ENCODE measurements at places on chromosomes 1 and 21. TPM values are rescaled to one million over a fixed set of nuclear protein-coding genes. Genes with fewer than 3 reads are reported as not detected.
A peak's percentile ranks its signal among the peaks of the same experiment; 100 is the strongest.

The C4BPA gene
- total RNA-seq: not detected

GRCh38 chr21:28826021-28826420 is 166.7 kb downstream of the LTN1 start:
- no peak for DNase-seq

- peak; percentile 33 for DNase-seq
Measured at GRCh38 chr1:164673584-164674214, 114.7 kb downstream of the PBX1 start.

GRCh38 chr1:29317916-29318530 is 81.7 kb downstream of the PTPRU start:
- DNase-seq: no peak

DNA sequence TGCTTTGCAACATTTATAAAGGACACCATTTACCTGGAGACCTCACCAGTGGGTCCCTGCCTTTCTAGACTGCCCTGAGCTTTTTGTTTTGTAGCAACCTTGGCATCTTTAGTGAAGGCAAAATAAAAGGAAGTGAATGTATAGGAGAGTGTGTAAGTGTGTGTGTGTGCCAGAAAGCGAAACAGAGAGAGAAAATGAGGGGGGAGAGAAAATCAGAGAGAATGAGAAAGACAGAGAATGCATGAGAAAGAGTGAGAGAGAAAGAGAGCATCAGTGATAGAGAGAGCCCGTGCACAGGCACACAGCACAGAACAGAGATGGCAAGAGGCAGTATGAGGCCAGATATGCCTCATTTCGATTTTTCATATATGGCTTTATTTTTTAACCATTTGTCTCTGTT is 57.5 kb downstream of the HSD3B1 start:
- no peak for DNase-seq

DNA sequence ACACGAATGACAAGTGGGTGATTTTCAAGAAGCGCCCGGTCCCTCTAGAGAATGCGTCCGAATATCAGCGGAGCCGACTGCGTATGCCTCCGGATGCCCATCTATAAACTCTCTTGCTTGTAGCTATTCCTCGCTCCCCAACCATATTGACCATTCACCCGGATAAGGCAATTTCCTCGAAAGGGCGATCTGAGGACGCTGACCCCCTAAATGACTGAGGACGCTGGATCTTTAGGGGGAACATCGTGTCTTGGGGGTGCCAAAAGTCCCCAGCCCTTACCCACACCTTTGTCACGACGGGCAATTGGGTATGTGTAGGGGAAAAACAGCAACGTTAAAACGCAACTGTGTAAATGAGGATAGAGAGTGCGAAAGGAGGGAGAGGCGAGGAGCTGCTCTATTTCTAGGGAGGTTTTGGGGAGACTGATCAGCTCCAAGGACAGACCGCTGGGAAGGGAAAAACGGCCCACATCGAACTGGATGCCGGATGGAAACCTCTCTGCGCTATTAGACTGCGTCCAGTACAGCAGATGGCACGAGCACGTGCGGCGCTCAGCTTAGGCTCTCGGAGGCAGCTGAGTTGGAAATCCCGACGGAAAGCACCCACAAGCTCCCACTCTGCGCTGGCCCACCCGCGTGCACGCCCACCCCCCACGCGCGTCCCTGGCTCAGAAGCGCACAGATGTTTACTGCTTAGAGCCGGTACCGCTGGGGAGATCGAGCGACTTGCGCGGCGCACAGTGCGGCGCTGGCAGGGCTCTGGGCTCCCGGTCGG is 2.9 kb upstream of the PRRX1 start:
- DNase-seq: no peak

GRCh38 chr1:16017461-16018303 is at the start of gene HSPB7:
HSPB7 (minus strand) TSS chr1:16018043; CDS start chr1:16017963, 80 bp downstream.
- no peak for DNase-seq

DNA sequence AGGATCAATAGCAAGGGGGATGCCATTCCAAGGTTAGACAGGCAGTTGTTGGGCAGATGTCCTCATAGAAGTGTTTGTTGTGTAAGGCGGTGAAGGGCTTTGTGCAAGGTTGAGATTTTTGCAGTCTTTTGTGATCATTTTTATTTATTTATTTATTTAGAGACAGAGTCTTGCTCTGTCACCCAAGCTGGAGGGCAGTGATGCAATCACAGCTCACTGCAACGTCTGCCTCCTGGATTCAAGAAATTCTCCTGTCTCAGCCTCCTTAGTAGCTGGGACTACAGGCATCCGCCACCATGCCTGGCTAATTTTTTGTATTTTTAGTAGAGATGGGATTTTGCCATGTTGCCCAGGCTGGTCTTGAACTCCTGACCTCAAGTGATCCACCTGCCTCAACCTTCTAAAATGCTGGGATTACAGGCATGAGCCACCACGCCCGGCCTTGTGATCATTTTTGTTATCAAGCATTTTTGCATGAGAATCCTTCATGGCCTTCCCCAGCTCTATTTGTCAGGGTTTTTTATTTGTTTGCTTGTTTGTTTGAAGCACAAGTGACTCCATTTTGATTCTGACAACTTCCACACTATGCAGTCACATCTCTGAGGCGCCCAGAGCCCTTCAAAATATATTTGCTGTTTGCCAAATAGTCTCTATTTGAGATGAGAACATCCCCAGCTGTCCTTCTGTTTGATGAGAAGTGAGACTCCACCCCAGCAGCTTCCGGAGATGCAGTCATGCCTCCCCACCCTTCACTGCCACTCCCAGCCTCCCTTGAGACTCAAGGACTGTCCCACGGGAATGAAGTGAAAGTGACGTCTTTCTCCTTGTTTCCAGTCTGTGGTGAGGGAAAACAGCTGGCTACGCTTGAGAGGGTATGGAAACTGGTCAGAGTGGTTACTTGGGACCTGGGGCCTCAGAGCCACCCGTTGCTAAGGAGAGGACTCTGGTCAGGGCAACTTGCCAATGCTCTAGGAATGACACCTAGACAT is 38.0 kb downstream of the TMEM50B start:
- DNase-seq: peak; percentile 91

- DNase-seq: peak; percentile 73
Measured at GRCh38 chr1:99441299-99442095, 177.2 kb downstream of the PLPPR4 start.

The CCDC30 gene
- total RNA-seq: 0.46 TPM

The MAB21L3 gene
- total RNA-seq: 2.6 TPM

GRCh38 chr1:91151702-91152101 is 129.9 kb upstream of the ZNF644 start:
- DNase-seq: no peak

- DNase-seq: no peak
Measured at GRCh38 chr1:15843826-15844572, 3.5 kb upstream of the SPEN start.

DNA sequence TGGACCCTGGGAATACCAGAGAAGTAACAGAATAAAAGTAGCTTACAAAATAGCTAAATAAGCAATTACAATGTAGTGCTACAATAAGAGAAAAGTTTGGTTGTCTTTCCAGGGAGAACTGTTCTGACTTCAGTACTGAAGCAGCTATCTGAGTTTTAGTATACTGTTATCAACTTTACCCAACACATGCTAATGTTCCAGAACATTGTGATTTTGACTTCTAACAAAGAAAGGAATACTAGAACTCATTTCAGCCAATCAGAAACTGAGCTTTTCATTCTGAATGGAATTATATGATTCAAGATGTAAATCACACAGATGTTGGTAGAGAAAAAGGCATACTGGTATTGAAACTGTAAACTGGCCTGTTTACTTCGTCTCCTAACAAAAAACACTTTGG is at the start of gene C1orf105:
Gene C1orf105, plus strand, starts transcription at position 301 of the 400 bp plus-strand sequence. CDS start 201 bp downstream, outside the sequence.
- DNase-seq: no peak

The CD1E gene
- not detected for total RNA-seq

All from PC-3 (cell line).